Activated CD8-positive, alpha-beta T cell treated with anti-CD3 and anti-CD28 coated beads for 36 hours (primary cell): ENCODE measurements at places on chromosomes 2 and 18. TPM values are rescaled to one million over a fixed set of nuclear protein-coding genes. Genes with fewer than 3 reads are reported as not detected.

SAG gene
- total RNA-seq, result not detected

DNA sequence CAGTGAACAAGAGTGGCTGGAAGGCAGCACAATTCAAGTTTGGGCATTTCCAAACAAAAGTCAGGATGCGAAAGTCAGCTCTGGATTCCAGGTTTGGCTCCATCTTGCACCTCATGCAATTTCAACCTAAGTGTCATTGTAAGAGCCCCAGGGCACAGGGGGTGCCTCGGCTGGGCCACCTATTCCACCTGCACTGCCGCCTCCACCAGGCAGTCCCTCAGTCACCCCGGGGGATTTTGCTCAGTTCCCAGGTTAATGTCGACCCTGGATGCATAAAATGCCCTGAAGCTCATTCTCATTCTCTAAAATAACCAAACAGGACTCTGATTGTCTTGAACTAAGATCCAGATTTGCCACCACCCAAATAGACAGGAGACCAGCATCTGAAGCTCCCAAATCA is 77.6 kb downstream of the EDAR start:
- H3K27ac ChIP-seq, result no peak overlapping the region
- no peaks in the 10 kb centered on the region for H3K4me1 ChIP-seq
- no peak overlapping the region for H3K4me3 ChIP-seq
- DNase-seq, result no peak
- no peaks in the 10 kb centered on the region for H3K27me3 ChIP-seq

RNMT gene
- 84.4 TPM for total RNA-seq

- H3K36me3 ChIP-seq, result no peaks in the 10 kb centered on the region
- H3K27me3 ChIP-seq, result no peaks in the 10 kb centered on the region
- no peaks in the 10 kb centered on the region for H3K4me1 ChIP-seq
- no peak overlapping the region for H3K27ac ChIP-seq
- H3K4me3 ChIP-seq, result no peak overlapping the region
Measured at GRCh38 chr18:26901020-26901419, 35.5 kb upstream of the AQP4 start.

DNA sequence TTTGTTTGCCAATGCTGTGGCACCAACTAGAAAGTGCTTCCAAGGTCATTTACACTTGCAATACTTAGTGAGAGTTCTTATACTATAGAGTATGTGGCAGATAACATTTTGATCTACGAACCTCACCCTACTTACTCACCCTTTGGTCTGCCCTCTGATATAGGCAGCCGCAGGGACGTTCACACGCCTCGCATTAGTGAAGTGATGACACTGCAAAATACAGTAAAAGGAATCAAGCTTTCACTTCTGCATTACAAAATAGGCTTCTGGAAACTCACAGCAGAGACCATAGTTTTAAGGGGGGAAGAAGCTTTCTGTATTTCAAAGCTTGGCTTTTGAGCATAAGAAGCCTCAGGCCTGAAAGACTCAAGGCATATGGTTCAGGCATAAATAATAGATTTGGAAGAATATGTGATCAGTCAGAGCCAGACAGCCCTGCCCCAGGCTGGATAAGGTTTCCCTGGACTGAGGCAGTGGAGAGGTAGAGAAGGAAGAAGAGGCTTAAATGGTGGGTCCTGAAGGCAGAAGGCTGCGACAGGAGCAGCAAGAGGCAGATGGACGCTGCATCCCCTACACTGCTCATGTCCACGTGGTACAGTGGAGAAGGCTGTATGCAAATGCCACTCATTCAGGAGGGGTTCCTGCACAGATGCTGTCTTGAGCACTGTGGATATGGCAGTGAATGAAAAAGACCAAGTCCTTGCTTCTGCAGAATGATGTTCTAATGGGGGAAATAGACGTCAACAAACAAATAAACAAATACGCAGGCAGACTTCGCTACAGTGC is 63.1 kb downstream of the FECH start:
- H3K4me3 ChIP-seq, result no peak overlapping the region
- no peaks in the 10 kb centered on the region for H3K36me3 ChIP-seq
- no peak overlapping the region for H3K27ac ChIP-seq
- DNase-seq, result no peak
- peaks cover 6% of the 10 kb centered on the region for H3K27me3 ChIP-seq

- H3K4me1 ChIP-seq, result peaks cover 11% of the 10 kb centered on the region
- no peak overlapping the region for H3K27ac ChIP-seq
- no peaks in the 10 kb centered on the region for H3K36me3 ChIP-seq
- no peak overlapping the region for H3K4me3 ChIP-seq
Measured at GRCh38 chr2:198438331-198438730, 633.9 kb downstream of the PLCL1 start.

- no peaks in the 10 kb centered on the region for H3K4me1 ChIP-seq
- H3K4me3 ChIP-seq, result no peak overlapping the region
- no peaks in the 10 kb centered on the region for H3K36me3 ChIP-seq
- H3K27me3 ChIP-seq, result peaks cover 3% of the 10 kb centered on the region
Measured at GRCh38 chr18:46728219-46728930, 28.5 kb downstream of the ST8SIA5 start.
